ENCODE measurements at places on chromosomes 2 and 18.

GRCh38 chr2:176484838-176485237 is 215.6 kb downstream of the MTX2 start:
- no peak for DNase-seq

DNA sequence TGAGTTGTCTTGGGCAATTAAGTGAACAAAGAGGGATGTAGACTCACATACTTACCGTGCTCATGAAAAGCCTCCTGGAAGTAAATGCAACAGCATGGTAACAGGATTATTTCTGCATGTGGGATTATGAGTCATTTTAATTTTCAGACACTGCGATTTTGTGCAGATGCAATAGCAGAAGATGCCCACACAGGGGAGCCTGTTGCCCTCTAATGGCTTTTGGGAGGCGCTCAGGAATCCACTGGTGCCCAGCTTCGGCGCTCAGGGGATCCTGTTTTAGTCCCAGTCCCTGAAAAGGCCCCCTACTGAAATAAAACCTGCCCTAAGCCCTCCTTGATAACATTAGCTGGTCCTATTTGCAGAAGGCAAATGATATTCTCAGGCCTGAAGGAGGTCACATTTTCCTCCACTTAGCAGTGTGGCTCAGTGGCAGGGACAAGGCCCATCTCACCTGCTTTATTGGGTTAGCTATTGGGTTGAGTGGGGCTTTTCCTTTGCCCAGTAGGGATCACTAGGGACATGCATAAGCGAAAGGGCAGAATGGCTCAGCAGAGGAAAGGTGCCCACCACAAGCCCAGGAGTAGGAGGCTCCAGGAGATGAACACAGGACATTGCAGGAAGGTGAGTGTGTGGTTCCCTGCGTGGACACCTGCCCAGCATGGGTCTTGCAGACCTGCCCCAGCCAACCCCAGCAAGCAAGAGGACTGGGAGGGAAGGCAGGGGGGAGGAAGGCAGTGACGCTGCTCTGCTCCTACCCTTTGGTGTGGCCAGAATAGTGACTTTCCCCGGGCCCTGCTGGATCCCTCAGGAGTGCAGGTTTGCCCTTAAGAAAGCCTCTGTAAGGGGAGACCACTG is 26.5 kb upstream of the KCNS3 start:
- peak; percentile 53 for DNase-seq

DNA sequence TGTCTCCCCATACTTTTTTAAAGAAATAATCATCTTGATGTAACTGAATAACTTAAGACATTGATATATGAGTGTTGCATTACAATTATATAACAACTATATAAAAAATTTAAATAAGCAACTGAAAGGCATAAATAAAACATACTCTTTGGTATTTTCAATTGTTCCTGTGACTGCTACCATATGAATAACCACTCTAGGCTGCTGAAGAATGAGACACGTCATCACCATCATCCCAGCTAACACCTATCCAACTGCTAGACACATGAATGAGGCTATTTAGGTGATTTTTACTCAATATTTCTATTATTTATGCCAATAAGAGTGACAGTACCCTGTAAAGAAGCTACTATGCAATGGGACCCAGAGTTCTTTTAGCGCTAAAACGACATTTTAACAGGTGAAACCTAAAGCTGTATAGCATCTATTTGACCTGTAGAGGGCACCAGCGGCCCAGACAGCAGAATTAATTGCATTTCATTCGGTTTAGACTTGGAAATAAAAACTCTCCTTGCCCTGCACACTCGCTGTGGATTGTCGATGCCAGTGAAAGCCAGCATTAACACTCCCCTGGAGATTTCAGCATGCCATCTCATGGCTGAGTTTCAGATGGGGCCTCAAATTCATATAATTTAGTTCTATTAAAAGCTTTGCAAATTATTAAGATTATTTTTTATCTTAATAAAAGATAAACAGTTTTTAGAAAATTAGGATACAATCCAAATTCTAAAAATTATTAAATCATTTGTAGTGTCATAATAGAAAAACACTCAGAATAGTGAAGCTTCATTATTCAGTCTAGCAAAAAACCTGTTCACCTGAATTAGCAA is 89.4 kb upstream of the MAP2 start:
- peak; percentile 25 for DNase-seq

DNA sequence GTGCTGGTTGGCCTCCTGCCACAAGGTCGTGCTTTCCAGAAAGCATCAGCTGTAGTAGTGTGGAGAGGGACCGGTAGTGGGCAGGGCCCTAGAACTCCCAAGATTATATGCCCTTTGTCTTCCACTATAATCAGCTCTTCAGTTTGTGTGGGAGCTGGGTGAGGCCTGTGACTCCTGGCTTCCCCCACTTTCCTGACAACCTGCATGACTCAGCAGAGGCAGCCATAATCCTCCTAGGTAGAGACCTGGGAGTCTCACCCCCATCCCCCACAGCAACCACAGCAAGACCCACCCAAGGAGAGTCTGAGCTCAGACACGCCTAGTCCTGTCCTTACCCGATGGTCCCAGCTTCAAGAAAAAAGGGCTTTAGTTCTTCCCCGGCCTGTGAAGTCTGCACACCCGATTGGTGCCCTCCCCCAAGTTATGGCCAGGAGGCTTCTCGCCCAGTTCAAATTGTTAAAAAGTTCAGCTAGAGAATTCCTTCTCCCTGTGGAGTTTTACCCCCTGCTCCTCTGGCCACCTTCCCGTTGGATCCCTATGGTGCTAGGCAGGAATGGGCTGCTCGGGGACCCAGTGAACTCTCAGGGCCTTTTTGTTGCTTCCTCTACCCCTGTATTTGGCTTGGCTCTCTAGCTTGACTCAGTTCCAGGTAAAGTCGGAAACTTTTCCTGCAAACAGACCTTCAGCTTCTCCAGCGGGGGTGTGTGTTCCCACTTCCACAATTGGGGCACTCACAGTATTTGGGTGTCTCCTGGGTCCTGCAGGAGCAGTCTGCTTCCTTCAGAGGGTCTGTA is 57.8 kb upstream of the FAM237A start:
- no peak for DNase-seq

DNA sequence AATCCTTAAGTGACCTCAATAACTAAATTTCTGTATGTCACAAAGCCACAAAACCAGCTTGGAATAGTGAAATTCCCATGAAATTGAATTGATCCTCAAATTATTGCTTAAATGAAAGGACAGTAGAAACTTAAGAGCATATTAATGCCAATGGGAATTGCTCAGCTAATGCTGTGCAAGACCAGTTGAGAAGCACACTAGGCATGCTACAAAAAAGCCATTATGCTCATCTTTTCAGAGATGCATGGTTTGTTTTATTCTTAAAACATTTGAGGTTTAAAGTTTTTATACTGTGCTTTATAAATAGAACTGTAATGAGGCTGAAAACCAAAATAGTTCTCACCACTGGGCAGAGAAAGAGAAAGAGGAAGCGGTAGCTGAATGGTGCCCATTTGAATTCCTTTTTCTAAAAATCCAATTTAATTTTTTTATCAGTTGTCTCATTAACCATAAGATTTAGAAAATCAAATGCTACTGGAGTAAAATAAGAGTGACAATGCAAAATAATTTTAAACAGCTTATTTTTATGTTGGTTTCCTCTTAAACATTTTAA is 98.6 kb downstream of the LNPK start:
- DNase-seq = no peak

- no peak for DNase-seq
Measured at GRCh38 chr2:88885275-88885674, 193.8 kb downstream of the RPIA start.

GRCh38 chr2:196170606-196171247 is 651 bp downstream of the STK17B start:
- no peak for DNase-seq

DNA sequence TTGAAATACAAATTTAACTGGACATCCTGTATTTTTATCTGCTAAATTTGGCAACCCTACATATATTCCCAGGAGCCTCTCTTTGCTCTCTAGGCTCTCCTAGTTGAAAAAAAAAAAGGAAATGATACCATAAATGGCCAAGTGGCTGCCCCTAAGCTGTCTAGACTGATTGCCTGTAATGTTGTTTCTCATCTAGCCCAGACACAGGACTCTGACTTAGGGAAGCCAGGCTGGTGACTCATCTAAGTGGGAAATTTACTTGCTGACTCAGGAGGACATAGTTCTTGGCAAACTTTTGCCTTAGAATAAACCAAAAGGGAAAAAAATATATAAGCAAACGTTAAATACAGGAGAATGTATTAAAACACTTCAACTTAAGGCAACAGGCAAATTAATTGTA is 14.6 kb upstream of the ITGAV start:
- DNase-seq = no peak

DNA sequence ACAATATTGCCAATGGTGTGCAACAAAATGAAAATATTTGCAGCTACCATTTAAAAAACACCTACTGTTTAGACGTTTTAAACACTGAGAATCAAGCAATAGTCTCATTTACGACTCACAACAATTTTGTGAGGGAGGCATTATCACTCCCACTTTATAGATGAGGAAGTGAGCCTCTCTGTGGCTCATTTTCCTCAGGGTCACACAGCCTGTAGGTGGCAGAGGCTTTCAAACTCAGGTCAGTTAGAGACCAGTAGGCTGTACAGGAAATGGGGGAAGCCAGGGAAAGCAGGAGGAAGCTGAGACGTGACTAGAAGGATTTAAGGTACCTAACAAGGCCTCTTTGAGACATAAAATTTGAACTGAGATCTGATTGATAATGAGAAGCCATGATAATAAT is 95.0 kb upstream of the ZNF521 start:
- no peak for DNase-seq

DNA sequence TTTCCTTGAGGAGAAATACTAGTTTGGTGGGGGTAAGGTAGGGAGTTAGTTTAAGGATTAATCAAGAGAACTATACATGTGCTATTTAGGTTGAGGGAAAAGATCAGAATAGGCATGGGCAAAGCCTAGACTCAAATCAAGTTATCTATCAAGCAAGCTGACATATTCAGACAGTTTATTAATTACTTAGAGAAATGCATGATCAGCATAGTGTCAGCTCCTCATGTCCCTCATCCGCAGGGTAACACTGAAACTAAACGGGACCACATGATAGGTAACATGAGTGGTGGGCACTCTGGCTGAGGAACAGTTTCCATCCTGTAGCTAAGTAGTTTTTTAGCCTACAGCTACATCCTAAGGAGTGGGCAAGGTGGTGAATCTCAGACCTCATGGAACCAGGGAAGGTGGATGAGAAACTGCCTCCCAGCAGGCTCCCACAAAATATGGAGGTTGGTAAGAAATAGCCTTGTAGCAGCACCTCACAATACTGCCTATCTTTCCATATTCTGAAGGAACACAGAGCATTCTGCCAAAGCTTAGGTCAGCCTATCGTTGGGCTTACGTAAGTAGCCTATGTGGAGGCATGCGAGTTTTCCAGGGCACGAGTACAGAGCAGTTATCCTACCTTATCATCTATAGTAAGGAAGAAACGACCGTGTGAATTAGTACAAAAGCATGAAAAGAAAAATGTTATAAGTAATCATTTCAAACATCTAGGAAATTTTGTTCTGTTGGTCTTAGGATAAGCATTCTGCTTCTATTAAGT is 18.4 kb downstream of the ZC3H6 start:
- DNase-seq = no peak
